T-helper 22 cell (primary cell): ENCODE measurements at places on chromosomes 1 and 21.
A peak's percentile ranks its signal among the peaks of the same experiment; 100 is the strongest.

- no peak for DNase-seq
Measured at GRCh38 chr21:44724196-44724595, 12.8 kb upstream of the TSPEAR start.

- no peak for DNase-seq
Measured at GRCh38 chr1:222817529-222817928, 2.7 kb downstream of the DISP1 start.

GRCh38 chr1:17108360-17108759, 10.9 kb downstream of the PADI2 start:
- no peak for DNase-seq

DNA sequence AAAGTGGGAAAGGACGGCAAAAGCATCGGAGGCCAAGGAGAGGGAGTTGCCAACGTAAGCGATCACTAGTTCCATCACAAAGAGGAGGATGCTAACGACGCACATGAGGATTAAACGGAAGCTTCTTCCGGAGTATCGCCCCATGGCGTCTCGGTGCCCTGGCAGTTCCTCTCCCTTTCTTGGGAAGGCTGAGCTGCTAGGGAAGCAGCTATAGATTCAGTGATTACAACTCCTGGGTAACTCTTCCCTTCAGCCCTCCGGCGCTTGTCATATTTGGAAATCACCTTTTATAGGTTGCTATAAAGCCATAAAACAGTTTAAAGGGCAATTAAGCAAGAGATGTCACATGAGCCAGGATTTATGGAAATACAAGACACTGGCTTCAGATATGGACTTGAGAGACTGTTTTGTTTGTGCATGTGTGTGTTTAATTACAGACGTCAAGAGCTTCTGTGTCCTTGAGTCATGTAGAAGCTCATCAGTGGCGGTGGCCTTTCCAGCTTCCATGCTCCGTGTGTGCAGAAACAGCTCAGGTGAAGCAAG, 30.6 kb upstream of the SLC30A10 start:
- no peak for DNase-seq

DNA sequence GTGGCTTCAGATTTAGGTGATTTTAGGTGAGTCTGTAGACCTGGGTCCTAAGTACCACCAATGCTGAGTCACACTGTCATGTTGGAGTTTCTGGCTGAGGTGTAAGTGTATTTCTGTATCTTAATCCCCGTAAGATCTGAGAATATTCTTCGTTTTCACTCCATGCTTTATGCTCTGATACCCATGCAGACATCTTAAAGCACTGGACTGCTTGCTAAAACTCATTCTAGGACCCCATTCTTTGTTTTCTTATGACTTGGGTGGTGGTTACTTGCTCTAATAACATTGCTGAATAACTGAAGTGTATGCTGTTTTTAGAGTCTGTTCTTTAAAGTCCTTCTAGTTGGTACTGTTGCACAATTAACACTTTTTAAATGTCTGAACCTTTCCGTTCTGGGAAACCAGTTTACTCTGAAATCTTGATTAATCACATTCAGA, 36.6 kb downstream of the CDC42 start:
- no peak for DNase-seq

- no peak for DNase-seq
Measured at GRCh38 chr1:156268336-156268735, 14.3 kb downstream of the SMG5 start.

- no peak for DNase-seq
Measured at GRCh38 chr1:185305419-185305818, 11.6 kb downstream of the IVNS1ABP start.

DNA sequence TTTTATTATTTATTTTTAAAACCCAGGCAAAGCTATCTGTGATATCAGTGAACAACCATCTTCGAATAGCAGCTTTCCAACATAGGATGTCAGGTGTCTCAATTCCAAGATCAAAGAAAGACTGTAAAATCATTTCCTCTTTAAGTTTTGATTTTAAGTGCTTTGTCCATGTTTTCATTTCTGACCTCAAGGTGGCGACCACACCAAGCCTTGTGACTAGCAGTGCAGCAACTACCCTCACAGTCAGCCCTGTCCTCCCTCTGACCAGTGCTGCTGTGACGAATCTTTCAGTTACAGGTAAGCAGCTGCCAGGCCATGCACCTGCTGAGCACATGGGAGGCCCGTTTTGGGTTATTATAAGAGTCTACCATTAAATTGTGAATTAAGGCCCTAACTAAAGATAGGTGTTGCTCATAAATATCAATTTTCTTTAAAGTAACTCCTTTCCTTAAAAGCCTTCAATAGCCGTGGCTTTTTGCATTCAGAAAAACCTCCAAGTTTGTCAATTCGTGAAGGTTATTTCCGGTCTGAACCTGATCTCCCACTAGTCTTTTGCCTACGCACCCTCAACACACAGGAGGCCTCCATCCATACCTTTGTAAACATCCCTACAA, 117.0 kb downstream of the CD247 start:
- peak; percentile 14 for DNase-seq

GRCh38 chr1:33473900-33474299, 1.5 kb downstream of the ZSCAN20 start:
- DNase-seq: no peak

DNA sequence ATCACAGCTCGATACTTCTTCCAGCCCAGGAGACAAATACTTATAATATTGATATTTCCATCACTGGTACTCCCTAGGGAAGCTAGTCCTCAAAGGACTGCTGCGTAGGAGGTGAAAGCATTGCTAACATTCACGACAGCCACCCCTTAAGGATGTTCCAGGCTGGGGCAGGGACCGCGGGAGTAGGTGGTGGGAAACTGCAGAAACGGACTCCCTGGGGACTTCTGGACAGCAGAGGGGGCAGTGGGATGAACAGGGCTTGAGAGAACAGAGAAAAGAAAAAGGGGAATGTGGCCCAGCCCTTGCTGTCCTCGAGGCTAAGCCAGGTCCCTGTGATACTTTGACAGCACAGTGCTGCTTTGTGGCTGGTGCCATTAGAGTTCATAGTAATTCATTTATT, 108.0 kb downstream of the HMGB4 start:
- DNase-seq: no peak

GRCh38 chr1:161223805-161224694, 622 bp upstream of the APOA2 start:
- no peak for DNase-seq

DNA sequence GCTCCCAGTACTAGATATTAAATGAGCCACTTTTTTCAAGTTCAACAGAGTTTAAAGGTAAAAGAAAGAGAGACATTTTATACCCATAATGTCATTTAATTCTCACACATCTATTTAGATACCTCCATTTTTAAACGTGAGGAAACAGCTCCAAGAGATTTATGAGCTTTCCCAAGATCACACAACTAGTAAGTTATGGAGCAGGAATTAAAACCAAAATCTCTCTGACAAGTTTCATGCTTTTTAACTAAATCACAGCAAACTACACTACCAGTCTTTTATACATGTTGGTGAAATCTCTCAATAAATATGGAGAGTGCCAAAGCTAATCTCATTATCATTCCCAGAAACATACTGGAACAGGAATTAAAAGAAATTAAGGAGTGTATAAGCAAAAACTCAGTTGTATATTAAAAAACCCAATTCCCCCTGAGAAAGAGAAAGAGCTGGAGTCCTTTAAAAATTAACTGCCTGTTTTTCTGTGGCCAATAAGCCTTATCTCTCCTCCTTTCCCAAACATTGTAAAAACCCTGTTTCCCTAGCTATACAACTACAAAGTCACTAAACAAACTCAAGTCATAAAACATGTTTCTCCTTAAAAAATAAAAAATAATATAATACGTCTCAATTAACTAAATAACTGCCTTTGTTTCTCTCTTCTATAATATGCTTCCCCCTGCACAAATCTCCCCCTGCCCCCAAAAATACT, 26.7 kb upstream of the THEM4 start:
- no peak for DNase-seq

GRCh38 chr1:9840176-9840575, 16.4 kb upstream of the CLSTN1 start:
- DNase-seq: no peak

GRCh38 chr1:186102547-186103148, 272.4 kb downstream of the TPR start:
- no peak for DNase-seq

DNA sequence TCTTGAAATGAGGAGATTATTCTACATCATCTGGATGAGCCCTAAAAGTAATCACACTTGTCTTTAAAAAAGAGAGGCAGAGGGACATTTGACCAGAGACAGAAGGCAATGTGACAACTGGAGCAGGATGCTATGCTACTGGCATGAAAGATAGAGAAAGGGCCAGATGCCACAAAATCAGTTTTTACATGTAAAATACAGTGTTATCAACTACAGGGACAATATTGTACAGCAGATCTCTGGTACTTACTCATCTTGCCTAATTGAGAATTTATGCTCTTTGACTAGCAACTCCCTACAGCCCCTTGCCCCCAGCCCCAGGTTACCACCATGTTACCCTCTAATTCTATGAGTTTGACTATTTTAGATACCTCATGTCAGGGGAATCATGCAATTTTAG, 633.4 kb downstream of the LTN1 start:
- DNase-seq: no peak

DNA sequence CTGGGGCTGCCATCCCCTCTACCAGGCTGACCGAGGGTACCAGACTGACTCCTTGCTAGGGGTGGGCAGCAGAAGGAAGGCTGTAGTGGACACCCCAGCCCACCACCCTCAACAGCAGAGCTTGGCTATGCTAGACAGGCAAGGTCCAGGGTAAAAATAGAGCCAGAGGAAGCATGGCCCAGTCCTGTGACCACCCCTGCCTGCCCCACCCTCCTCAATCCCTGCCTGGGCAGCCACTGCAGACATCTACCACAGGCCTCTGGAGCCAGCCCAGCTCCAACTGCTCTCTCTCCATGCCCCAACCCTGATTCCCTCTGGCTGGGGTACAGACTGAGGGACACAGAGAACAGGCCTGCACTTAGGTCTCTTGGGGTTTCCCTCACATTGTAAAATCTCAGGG, 1.7 kb downstream of the S100A1 start:
- no peak for DNase-seq

DNA sequence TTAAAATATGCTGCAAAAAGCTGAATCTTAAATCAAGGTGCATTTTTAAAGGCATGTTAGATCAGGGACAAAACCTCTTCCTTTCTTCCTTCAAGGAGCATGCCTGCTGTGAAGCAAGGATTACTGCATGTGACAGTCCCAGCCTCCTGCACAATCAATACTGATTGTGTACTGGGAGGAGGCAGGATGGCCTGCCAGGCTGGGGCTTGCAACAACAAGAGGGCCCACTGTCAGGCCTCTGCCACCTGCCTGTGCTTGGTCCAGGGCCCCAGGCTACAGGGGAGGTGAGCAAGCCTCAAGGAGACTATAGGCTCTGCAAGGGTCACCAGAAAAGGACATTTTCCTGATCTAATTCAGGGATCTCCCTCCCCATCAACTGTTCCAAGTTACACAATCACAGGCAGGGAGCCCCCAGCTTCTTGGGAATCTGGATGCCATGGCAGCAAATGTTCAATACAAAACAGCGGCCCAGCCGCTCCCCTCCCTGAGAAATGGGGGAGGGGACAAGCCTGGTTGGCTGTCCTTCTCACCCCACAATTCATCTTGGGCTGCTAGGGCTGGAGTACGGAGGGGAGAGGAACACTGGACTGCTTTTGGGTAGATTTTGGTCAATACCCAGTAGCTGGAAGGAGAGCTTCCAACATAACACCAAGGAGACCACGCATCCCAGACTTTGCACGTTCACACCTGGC, 76.7 kb downstream of the SSBP3 start:
- no peak for DNase-seq

GRCh38 chr1:51515312-51515960, 3.6 kb downstream of the EPS15 start:
- DNase-seq: no peak

- DNase-seq: no peak
Measured at GRCh38 chr1:33661811-33662454, 189.5 kb downstream of the ZSCAN20 start.

DNA sequence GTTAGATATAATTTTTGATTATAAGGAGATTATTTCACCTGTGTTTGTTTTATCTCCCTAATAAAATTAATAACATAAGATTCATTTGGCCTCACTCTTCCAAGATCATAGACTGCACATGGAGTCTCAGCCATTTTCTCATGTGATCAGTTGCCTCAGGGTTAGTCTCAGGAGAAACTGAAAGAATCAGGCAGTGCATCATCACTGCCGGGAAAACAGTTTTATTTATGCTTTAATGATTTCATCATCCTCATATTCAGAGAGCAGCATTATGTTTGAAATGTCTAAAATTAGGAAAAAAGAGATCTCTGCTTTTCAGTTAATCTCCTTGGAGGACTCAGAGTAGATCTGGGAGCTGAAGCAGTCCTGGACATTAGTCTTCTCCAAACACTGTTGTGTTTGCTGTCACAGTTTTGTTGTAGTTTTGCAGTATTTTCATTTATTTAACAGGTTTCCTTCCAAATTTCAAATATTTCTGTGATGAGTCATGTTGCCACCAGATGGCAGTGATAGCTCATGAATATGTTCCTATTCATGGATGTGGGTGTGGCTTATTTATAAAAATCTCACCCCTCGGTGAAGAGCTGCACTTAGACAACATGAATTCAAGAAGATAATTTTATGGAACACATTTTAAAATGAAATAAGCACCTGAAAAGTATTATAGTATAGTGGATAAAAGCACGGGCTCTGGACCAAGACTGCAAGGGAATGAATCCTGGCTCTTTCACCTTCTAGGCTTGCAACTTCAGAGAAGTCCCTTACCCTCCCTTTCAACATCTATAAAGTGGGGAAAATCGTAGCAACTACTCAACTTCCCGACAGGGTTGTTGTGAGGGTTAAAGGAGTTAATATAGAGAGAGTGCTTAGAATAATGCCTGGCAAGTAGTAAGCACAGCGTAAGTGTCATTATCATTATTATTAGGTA, 31.2 kb downstream of the CHD1L start:
- no peak for DNase-seq

DNA sequence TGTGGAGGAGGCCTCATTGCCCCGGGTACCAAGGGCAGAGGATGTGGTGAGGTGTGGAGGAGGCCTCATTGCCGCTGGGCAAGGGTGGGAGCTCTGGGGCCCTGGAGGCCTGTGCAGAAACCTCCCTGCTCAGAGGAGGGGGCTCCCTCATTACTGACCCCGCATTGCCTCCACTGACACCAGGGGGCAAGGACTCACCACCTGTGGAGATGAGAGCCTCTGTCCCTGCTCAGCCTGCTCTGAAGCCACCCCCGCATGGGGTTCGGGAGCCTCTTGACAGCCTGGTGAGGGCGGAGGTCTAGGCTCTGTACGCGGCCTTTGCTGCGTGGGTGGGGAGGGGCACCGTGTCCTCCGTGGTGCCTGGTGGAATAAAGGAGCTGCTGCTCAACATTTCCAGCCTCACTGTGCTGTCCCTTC, 95.0 kb upstream of the COL6A1 start:
- DNase-seq: no peak
